ENCODE measurements at places on chromosomes 2 and 18. TPM values are rescaled to one million over a fixed set of nuclear protein-coding genes. Genes with fewer than 3 reads are reported as not detected.

KCTD1 gene
- total RNA-seq: 4.4 TPM

ERICH2 gene
- not detected for total RNA-seq

CLEC4F gene
- total RNA-seq: not detected

ERMN gene
- total RNA-seq: 3.7 TPM
